ENCODE measurements at places on chromosomes 11 and 22. TPM values are rescaled to one million over a fixed set of nuclear protein-coding genes. Genes with fewer than 3 reads are reported as not detected.

- no peak for DNase-seq
These were observed 79.3 kb upstream of the SORL1 start for GRCh38 chr11:121372671-121373429.

DNA sequence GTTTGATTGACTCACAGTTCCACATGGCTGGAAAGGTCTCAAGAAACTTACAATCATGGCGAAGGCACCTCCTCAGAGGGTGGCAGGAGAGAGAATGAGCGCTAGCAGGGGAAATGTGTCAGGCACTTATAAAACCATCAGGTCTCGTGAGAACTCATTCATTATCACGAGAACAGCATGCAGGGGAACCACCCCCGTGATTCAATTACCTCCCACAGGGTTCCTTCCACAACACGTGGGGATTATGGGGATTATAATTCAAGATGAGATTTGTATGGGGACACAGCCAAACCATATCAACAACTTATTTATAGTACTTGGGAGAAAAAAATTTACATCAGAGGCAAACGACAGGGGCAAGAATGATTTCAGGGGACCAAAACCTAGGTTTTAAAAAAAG lies 3.0 kb downstream of the ME3 start:
- no peak for DNase-seq

- peak; percentile 92 for DNase-seq
These were observed 15.7 kb downstream of the DAGLA start for GRCh38 chr11:61695917-61696316.

The GRAP2 gene
- total RNA-seq, result 3.6 TPM

- DNase-seq, result no peak
These were observed 168.7 kb downstream of the WT1 start for GRCh38 chr11:32266601-32267000.

DNA sequence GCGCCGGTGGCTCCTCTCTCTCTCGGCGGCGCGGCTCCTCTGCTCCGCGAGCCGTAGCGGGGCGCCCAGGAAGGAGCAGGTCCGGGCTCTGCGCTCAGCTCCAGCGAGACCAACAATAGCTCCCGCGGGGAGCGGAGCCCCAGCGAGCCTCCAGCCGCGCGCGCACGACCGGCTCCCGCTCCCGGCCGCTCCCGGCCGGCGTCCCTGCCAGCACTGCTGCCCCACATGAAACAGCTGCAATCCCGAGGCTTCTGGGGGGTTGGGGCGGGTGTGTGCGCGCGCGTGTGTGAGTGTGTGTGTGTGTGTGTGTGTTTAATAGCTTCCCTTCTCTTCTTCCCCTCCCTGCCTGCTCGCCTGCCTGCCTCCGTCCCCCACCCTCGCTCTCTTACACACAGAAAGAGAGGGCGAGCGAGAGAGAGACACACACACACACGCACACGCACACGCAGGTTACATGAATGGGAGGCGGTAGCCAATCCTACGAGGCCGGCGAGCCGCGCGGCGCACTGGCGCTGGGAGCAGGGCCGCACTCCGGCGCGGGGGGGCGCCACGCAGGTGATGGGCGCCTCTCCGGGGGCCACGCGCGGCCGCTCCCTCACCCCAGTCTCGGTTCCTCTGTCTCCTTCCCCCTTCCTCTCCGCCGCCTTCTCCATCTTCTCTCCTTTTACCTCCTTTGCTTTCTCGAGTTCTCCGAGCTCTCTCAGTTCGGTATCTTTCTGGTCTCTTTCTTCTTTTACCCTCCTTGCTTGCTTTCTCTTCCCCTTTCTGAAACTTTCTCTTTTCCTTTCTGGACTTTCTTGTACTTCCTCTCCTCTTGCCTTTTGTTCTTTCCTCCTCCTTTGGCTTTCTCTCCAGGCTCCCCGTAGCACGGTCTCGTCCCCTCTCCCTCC lies at the start of gene TENM4:
TENM4 (minus strand) TSS at position 460 of the 890 bp plus-strand sequence. CDS start 371,086 bp downstream, outside the sequence.
- peak; percentile 90 for DNase-seq

GRCh38 chr22:34880662-34881061 lies 185.3 kb upstream of the ISX start:
- DNase-seq, result no peak

The FHIP1B gene
- 27.1 TPM for total RNA-seq

The CARD10 gene
- total RNA-seq, result 24.9 TPM

The MICAL3 gene
- 114 TPM for total RNA-seq

GRCh38 chr11:118010738-118011461 lies 24.7 kb downstream of the IL10RA start:
- no peak for DNase-seq

The MAPK8IP2 gene
- 0.24 TPM for total RNA-seq

The RFPL2 gene
- total RNA-seq, result not detected

All from aorta (tissue), 5 donors.